ENCODE measurements at places on chromosomes 11 and 22.

DNA sequence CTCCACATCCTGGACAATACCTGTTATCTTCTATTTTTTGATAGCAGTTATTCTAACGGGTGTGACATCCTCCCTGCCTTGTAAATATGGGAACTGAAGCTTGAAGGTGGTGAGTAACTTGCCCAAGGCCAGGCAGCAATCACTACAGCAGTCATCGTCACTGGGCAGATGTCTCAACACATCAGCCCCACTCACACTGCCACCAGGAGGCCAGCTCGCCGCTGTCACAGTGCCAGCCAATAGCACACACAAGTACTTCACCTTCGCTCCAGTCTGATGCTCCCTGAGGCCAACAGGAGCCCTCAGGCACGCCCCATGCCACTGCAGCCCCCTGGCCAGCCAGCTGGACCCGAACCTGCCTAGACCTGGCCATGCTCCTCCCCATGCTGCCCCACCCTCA is 4.9 kb upstream of the TTLL1 start:
- H3K36me3 ChIP-seq, result no peaks in the 10 kb centered on the region
- H3K27ac ChIP-seq, result no peak overlapping the region
- no peak for DNase-seq

DNA sequence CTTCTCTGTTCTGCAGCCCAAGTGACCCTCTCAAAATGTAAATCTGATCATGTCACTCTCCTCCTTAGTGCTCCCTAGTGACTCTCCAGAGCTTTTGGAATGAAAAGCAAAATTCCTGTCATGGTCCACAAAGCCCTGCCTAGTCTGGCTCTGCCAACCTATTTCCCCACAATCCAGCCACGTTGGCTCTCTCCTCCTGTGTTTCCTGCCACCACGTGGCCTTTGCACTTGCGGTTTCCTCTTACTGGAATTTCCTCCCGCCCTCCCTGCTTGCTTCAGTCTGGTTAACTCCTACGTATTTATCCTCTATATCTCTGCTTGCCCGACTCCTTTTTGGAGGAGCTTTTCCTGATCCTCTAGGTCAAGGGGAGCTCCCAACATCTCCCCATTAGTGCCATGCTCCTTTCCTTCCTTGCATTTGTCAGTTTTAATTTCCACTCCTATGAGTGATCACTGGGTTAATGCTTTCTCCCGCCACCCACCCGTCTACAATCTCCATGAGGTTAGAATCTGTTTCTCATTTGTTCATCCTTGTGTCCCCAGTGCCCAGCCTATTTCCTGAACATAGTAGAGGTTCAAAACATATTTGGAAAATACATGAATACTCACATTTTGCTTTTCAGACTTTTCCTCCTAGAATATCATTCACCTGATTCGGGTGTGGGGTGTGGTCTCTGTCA is 11.5 kb downstream of the NNMT start:
- DNase-seq, result peak; percentile 87
- peaks cover 13% of the 10 kb centered on the region for H3K4me1 ChIP-seq
- H3K27me3 ChIP-seq, result no peaks in the 10 kb centered on the region
- peak overlapping the region; percentile 99 for H3K27ac ChIP-seq
- H3K36me3 ChIP-seq, result peaks cover 5% of the 10 kb centered on the region

- H3K36me3 ChIP-seq, result no peaks in the 10 kb centered on the region
- H3K27ac ChIP-seq, result no peak overlapping the region
- no peak overlapping the region for H3K4me3 ChIP-seq
- H3K27me3 ChIP-seq, result no peaks in the 10 kb centered on the region
- DNase-seq, result no peak
- H3K4me1 ChIP-seq, result no peaks in the 10 kb centered on the region
Measured at GRCh38 chr22:49524362-49524761, 303.3 kb downstream of the BRD1 start.

DNA sequence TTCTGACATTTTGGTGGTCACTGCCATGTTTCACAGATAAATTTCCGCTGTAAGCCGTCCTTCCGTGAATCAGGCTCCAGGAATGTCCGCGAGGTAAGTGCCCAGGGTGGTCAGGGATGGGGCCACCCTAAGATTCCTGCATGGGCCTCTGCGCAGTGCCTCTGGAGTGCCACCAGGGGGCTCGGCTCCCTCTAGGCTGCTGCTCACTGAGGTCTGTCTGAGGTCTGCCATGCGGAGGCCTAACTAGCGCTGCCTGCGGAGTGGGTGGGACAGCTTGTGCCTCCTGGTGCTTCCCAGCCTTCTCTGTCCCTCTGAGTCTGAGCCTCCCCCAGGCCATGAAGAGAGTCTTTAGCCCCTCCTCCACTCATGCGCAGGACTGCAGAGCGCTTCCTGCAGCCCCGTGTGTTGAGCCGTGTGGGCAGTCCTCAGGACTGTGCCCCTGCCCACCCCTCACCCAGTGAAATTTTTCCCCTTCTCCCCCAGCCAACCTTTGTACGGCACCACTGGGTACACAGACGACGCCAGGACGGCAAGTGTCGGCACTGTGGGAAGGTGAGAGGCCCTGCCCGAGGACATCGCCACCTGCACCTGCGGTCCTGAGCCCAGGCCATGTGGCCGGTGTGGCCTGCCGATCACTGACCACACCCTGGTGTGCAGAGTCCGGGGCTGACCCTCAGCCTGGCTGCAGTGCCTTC is 11.9 kb upstream of the MDK start:
- no peaks in the 10 kb centered on the region for H3K4me1 ChIP-seq
- no peak overlapping the region for H3K27ac ChIP-seq
- H3K27me3 ChIP-seq, result no peaks in the 10 kb centered on the region
- no peak overlapping the region for H3K4me3 ChIP-seq

DNA sequence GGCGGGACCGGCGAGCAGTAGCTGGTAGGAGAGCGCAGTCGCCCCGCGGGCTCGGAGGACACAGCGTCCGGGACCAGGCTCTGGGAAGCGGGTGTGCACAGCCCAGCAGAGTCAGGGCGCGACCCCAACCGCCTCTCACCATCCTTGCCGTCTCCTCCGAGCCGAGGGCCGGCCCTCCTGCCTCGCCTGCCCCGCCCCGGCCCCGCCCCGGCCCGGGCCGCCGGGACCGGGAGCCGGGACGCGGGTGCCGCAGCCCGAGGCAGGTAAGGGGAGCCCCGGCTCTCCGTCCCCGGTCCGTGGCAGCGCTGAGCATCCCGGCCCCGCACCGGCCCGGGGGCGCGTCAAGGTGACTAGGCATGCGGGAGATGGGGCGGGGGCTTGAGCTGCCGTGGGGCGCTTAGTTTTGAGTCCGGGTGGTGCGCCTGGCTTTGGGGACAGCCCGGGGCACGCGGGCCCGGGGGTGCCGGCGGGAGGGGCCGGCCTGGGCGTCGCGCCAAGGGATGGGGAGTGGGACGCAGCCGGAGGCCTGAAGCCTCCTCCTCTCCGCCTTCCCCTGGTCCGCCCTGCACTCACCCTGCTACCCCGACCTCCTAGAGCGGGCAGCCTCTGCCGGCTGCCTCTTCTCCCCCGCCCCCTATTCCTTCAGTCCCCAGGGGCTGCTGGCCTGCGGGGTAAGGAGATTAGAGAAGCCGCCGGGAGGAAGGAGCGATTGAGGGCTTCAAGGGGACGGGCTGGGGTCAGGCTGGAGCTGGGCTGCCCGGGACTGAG is at the start of gene ABCG4:
Gene ABCG4 (plus strand): TSS at position 35 of the 768 bp plus-strand sequence. CDS start 914 bp downstream, outside the sequence.
- no peaks in the 10 kb centered on the region for H3K27me3 ChIP-seq
- no peaks in the 10 kb centered on the region for H3K4me1 ChIP-seq
- no peak for DNase-seq

- H3K36me3 ChIP-seq, result no peaks in the 10 kb centered on the region
- H3K4me1 ChIP-seq, result peaks cover 3% of the 10 kb centered on the region
- H3K27me3 ChIP-seq, result no peaks in the 10 kb centered on the region
- H3K27ac ChIP-seq, result peak overlapping the region; percentile 98
- DNase-seq, result no peak
Measured at GRCh38 chr11:74417379-74417804, 19.2 kb upstream of the PGM2L1 start.

- no peaks in the 10 kb centered on the region for H3K36me3 ChIP-seq
- H3K27me3 ChIP-seq, result no peaks in the 10 kb centered on the region
Measured at GRCh38 chr22:44219101-44219870, 38.6 kb downstream of the PARVG start.

DNA sequence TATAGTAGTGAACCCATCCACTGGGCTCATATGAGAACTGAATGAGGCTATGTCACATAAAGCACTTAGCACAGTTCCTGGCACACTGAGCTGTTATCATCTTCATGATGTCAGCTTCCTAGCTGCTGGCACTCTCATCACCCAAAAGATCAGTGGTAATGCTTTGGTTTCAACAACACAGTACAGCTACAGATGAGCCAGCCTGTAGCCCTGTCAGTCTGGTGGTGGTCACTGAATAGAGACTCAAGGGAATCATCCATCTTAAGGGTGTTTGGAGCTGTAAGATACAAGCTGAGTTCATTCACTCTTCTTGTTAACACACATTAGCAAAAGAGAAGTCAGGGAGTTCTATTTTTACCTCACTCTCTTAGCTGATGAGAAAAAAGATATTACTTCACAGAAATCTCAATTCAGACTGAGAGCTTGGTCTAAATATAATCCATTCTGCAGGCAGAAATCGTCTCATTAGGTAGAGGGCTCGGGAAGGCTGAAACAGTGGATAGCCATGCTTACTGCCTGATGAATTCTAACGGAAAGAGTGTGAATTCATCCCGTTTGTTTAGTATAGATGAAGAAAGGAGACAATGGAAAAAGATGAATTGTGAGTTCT is 6.3 kb upstream of the SLC1A2 start:
- H3K27ac ChIP-seq, result no peak overlapping the region
- H3K4me3 ChIP-seq, result no peak overlapping the region
- H3K27me3 ChIP-seq, result no peaks in the 10 kb centered on the region
- no peak for DNase-seq
- H3K36me3 ChIP-seq, result no peaks in the 10 kb centered on the region
- no peaks in the 10 kb centered on the region for H3K4me1 ChIP-seq

- no peaks in the 10 kb centered on the region for H3K27me3 ChIP-seq
- DNase-seq, result no peak
- H3K27ac ChIP-seq, result no peak overlapping the region
- peaks cover 2% of the 10 kb centered on the region for H3K36me3 ChIP-seq
- peaks cover 2% of the 10 kb centered on the region for H3K4me1 ChIP-seq
Measured at GRCh38 chr22:26482161-26482560, 1.4 kb downstream of the HPS4 start.

GRCh38 chr11:112961146-112961668 is at the start of gene NCAM1:
Gene NCAM1, plus strand, starts transcription at chr11:112961420.
- H3K4me1 ChIP-seq, result no peaks in the 10 kb centered on the region
- no peaks in the 10 kb centered on the region for H3K27me3 ChIP-seq
- DNase-seq, result peak; percentile 59
- H3K36me3 ChIP-seq, result no peaks in the 10 kb centered on the region

DNA sequence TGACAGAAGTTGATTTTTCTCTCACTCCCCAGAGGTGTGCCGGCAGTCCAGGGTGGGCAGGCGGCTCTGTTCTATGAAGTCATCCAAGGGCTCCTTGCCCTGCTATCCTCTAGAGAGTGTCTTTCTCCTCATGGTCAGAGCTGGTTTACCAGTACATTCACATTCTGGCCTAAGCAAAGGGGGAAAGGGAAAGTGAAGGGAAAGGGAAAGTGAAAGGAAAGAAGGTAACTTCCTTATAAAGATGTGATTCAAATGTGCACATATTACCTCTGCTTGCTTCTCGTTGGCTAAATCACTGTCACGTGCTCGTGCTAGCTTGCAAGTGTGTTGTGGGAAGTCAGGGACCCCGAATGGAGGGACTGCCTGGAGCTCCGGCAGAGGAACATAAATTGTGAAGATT is 2.9 kb upstream of the HTATIP2 start:
- no peak overlapping the region for H3K4me3 ChIP-seq
- peak; percentile 51 for DNase-seq
- H3K27me3 ChIP-seq, result no peaks in the 10 kb centered on the region
- H3K27ac ChIP-seq, result no peak overlapping the region
- H3K36me3 ChIP-seq, result no peaks in the 10 kb centered on the region

DNA sequence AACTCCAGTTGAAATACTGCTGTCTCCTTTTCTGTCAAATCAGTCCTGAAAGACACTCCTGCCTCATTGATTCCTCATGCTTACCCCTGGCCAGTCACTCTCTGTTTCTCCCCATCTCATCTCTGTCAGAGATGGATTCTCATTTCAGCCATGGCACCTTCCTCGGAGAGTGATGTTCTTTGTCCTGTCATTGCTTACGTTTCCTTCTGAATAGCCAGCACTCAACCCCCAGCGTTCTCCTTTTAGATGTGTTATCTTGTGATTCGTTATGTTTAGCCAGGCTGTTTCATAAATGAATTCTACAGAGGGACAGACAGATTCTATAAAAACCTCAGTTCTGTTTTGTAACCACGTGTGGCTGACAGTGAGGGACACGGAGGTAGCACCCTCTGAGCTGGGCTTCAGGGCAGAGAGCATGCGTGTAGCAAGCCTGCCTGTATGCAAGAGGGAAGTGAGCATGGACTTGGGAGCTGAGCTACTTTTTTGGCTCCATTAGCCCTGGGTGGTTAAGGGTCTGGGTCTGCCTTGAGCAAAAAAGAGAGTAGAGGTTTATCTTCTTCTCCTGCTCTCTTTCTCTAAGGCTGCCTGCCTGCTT is 354.6 kb downstream of the DDX10 start:
- no peak for DNase-seq
- no peak overlapping the region for H3K27ac ChIP-seq
- no peaks in the 10 kb centered on the region for H3K4me1 ChIP-seq
- H3K4me3 ChIP-seq, result no peak overlapping the region

DNA sequence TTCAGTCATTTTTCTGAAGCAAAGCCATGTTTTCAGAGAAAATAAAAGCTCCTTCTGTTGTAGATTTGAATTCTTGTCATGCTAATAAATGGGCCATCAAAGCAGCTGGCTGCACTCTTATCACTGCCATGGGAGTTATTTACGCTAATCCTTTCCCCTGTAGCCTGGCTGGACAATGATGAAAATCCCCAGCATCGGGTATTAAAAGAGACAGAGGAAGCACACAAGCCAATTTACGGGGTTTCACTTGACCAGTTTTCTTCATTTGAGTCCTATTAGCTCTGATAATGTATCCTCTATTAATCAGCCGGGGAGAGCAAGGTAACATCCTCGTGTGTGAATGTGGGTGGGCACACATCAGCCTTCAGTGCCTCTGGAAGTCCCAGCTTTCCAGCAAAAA is 470.2 kb upstream of the API5 start:
- no peak for DNase-seq
- H3K4me1 ChIP-seq, result no peaks in the 10 kb centered on the region
- no peak overlapping the region for H3K4me3 ChIP-seq
- no peaks in the 10 kb centered on the region for H3K27me3 ChIP-seq
- no peaks in the 10 kb centered on the region for H3K36me3 ChIP-seq

- H3K4me3 ChIP-seq, result no peak overlapping the region
- no peaks in the 10 kb centered on the region for H3K36me3 ChIP-seq
- no peak for DNase-seq
- H3K27me3 ChIP-seq, result no peaks in the 10 kb centered on the region
- no peaks in the 10 kb centered on the region for H3K4me1 ChIP-seq
Measured at GRCh38 chr22:27443306-27443705, 358.2 kb downstream of the MN1 start.

- no peaks in the 10 kb centered on the region for H3K36me3 ChIP-seq
- H3K27ac ChIP-seq, result no peak overlapping the region
- H3K4me3 ChIP-seq, result no peak overlapping the region
- no peaks in the 10 kb centered on the region for H3K27me3 ChIP-seq
- DNase-seq, result no peak
- no peaks in the 10 kb centered on the region for H3K4me1 ChIP-seq
Measured at GRCh38 chr11:13552784-13553183, 57.0 kb upstream of the PTH start.
